ENCODE measurements at places on chromosomes 2 and 18. TPM values are rescaled to one million over a fixed set of nuclear protein-coding genes. Genes with fewer than 3 reads are reported as not detected.

Gene NGEF
- 1.5 TPM for total RNA-seq

Gene LYPD6
- total RNA-seq, result 2.1 TPM

Gene DSC3
- total RNA-seq, result 0.10 TPM

Gene C2orf66
- not detected for total RNA-seq

Gene GNAL
- 3.4 TPM for total RNA-seq

Gene SPATA3
- not detected for total RNA-seq

Gene LYPD6B
- not detected for total RNA-seq

Gene SERPINB11
- not detected for total RNA-seq

Gene SERPINB4
- not detected for total RNA-seq

Gene MFSD6
- total RNA-seq, result 7.7 TPM

Gene GKN1
- total RNA-seq, result not detected

Gene GALNT13
- total RNA-seq, result 1.5 TPM

Gene FN1
- 208 TPM for total RNA-seq

Gene PLB1
- total RNA-seq, result 4.8 TPM

Gene MAP3K19
- total RNA-seq, result not detected

Gene MAB21L4
- 0.23 TPM for total RNA-seq

Gene ANTXR1
- total RNA-seq, result 196 TPM

Gene OXER1
- total RNA-seq, result 1.5 TPM

Gene RAPH1
- 23.5 TPM for total RNA-seq

Gene SERPINB13
- total RNA-seq, result not detected

Gene ARHGEF33
- 2.2 TPM for total RNA-seq

Gene KIF1A
- total RNA-seq, result 1.7 TPM

Gene ABHD1
- 2.4 TPM for total RNA-seq

Gene EFHD1
- total RNA-seq, result 60.1 TPM

Gene PRKRA
- total RNA-seq, result 57.2 TPM

Gene ITGB6
- not detected for total RNA-seq

Gene FOXD4L1
- total RNA-seq, result 0.25 TPM

Gene NTSR2
- total RNA-seq, result not detected

Gene TANC1
- total RNA-seq, result 25.8 TPM

Gene IL36B
- total RNA-seq, result not detected

Gene LIMS3
- 7.5 TPM for total RNA-seq

Gene RAB17
- total RNA-seq, result 19.3 TPM

Gene SUCLG1
- total RNA-seq, result 58.1 TPM

Gene UNC80
- 1.1 TPM for total RNA-seq
